Dermis lymphatic vessel endothelial cell (primary cell): ENCODE measurements at places on chromosomes 3 and 15. TPM values are rescaled to one million over a fixed set of nuclear protein-coding genes. Genes with fewer than 3 reads are reported as not detected.

The TAGLN3 gene
- total RNA-seq, result not detected in 2 replicates

The SPINK8 gene
- total RNA-seq, result not detected in 2 replicates

The FAM107A gene
- 0.09 and 0.11 TPM in 2 replicates for total RNA-seq

The DUOX2 gene
- not detected in 2 replicates for total RNA-seq

The FBXO40 gene
- total RNA-seq, result not detected in 2 replicates

The EOMES gene
- not detected in 2 replicates for total RNA-seq

The SERPINI2 gene
- not detected in 2 replicates for total RNA-seq

The TRPM1 gene
- 0.11 TPM in 1 of 2 replicates, not detected in the other for total RNA-seq

The FBXW12 gene
- not detected in 2 replicates for total RNA-seq

The ITIH1 gene
- not detected in 2 replicates for total RNA-seq

The CD86 gene
- not detected in 2 replicates for total RNA-seq

The GHSR gene
- not detected in 2 replicates for total RNA-seq

The DUOX1 gene
- total RNA-seq, result not detected in 2 replicates

The MLF1 gene
- 6.9 and 9.0 TPM in 2 replicates for total RNA-seq

The TRPC1 gene
- total RNA-seq, result 1.6 and 6.2 TPM in 2 replicates

The SLC12A8 gene
- 0.11 and 0.17 TPM in 2 replicates for total RNA-seq

The PARP9 gene
- total RNA-seq, result 13.8 and 14.3 TPM in 2 replicates

The POLR2M gene
- total RNA-seq, result 85.0 and 265 TPM in 2 replicates

The TFRC gene
- 101 and 134 TPM in 2 replicates for total RNA-seq

The CFAP100 gene
- not detected in 2 replicates for total RNA-seq

The AMIGO3 gene
- total RNA-seq, result not detected in 2 replicates

The CRTC3 gene
- 7.8 and 8.6 TPM in 2 replicates for total RNA-seq

The TGM5 gene
- not detected in 2 replicates for total RNA-seq

The CRYBG3 gene
- total RNA-seq, result 18.4 and 24.4 TPM in 2 replicates

The TLE3 gene
- total RNA-seq, result 10.8 and 13.8 TPM in 2 replicates

The MCTP2 gene
- total RNA-seq, result 3.1 and 11.3 TPM in 2 replicates

The EFCAB12 gene
- total RNA-seq, result under 0.01 and 0.11 TPM in 2 replicates

The CEP97 gene
- 4.3 and 7.7 TPM in 2 replicates for total RNA-seq

The UCN2 gene
- total RNA-seq, result 0.09 and 0.11 TPM in 2 replicates

The SOX2 gene
- total RNA-seq, result not detected in 2 replicates

The ZNF620 gene
- total RNA-seq, result 6.7 and 7.6 TPM in 2 replicates

The TNFSF10 gene
- total RNA-seq, result 92.7 and 101 TPM in 2 replicates

The CCDC39 gene
- under 0.01 TPM in 1 of 2 replicates, not detected in the other for total RNA-seq

The NT5DC2 gene
- total RNA-seq, result 22.2 and 22.3 TPM in 2 replicates

The CCR8 gene
- not detected in 2 replicates for total RNA-seq

The AHSG gene
- 0.09 TPM in 1 of 2 replicates, not detected in the other for total RNA-seq

The THSD4 gene
- 23.6 and 26.3 TPM in 2 replicates for total RNA-seq
